ENCODE measurements at places on chromosomes 7 and 10.
A peak's percentile ranks its signal among the peaks of the same experiment; 100 is the strongest.

DNA sequence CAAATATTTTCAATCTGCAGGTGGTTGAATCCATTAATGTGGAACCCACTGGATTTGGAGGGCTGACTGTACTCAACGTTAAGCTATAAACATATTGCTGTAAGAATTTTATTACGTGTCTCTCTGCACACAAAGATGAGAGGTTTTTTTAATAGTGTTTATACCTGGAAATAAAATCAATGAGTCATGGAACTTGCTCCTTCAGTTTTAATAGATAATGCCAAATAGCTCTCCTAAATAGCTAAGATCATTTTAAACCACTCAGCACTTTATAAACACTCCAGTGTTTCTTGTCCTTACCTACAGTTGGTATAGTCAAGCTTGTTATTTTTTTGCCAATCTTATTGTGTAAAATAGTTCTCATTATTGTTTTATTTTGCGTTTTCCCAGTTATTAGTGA lies 455.6 kb upstream of the FZD8 start:
- no peak for DNase-seq

- no peak for DNase-seq
Measured at GRCh38 chr7:69776611-69777010, 178.3 kb downstream of the AUTS2 start.

- peak; percentile 32 for DNase-seq
Measured at GRCh38 chr7:106283831-106284713, 711 bp downstream of the NAMPT start.

DNA sequence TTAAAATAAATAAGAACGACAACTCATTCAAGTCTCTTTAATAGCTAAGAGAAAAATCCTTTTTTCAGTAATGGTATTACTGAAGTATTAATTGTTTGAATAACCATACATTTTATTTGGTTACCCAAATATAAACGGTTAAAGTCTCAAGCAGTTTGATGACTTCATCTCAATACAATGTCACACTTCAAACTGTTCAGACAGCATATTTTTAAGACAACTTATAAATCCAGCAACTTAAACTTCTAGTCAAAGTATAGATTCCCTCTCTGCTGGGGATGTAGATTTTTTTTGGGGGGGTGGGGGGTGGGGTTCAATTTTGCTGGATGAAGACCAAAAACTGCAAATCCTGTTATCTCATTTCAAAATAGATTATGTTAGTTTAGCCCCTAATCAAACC lies 42.0 kb downstream of the GNA12 start:
- DNase-seq: no peak

GRCh38 chr10:70404036-70404786 lies at the start of gene EIF4EBP2:
Gene EIF4EBP2, plus strand, starts transcription at chr10:70404145. Its CDS starts 257 bp downstream, at chr10:70404402.
- no peak for DNase-seq

DNA sequence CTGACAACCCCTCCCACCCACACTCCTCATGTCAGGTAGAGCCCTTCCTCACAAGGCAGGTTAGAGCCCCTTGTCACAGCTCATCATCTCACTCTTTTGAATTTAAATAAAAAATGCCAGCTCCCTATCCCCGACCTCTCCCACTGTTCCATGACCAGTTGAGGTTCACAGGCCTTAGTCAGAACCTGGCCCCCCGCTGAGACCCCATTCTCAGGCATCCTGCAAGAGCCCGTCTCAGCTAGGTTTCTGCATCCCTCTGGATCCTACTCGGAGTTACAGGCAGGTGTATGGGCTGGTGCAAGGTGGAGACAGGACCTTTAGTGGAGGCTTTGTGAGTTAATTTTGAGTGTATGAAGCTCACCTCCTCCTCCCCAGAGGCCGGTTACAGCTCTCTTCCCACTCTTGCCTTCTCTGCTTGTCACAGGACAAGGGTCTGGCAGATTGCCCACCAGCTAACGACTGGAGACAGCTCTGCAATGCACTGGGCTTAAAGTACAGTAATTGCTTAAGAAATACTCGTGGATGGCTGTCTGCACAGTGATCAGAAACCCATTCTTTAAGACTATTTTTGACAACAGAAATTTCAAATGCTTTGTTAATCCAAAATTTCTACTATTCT lies 394.9 kb upstream of the DPP6 start:
- DNase-seq: no peak

DNA sequence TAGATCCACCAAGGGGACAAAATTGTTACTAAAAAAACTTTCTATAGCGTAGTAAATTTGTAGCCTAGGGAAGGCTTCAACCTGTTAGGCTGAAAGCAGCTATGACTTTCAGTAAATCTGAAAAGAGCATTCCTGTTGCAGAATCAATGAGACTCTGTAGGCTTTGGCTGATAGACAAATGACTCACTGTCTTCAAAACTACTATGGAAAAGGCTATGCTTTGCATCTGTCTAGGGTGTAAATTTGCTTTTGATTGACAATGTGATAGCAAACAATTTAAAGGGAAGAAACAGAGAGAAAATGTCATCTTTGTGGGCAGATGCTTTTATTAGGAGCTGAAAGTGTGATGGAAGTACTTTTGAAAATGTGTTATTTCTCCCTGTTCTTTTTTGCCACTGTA lies 60.6 kb downstream of the ARL5B start:
- no peak for DNase-seq

DNA sequence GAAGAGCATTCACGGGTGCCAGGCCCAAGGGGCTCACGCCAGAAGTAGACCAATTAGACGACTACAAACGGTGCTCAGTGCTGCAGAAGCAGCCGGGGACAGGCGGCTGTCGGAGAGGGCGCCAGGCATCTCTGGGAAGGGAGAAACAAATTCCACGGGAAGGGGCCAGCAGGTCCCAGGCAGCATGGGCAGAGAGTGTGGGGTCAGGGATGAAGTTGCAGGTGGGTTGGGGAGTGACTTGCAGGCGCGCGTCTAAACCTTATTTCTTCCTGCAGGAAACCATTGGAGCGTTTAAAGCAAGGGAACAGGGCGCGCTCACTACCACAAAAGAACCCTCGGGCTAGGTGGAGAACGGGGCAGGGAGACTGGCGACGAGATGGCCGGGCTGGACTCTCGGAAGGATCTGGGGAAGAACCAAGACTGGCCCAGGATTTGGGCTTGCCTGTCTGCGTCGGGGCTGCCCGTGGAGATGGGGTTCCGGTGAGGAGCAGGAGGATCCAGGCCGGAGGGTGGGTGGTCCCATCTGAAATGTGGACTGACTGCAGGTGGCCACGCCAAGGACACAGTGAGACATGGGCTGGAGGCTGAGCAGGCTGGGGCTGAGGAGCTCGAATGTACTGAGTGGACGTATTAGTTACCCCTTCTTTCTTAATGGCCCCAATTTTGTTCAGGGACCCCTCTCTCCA lies 116.3 kb upstream of the DIP2C start:
- DNase-seq: no peak

- DNase-seq: no peak
Measured at GRCh38 chr10:11209830-11210181, 192.1 kb downstream of the CELF2 start.

GRCh38 chr7:158032561-158033115 lies 555.0 kb downstream of the PTPRN2 start:
- DNase-seq: no peak

- DNase-seq: no peak
Measured at GRCh38 chr7:44987996-44988395, 9.2 kb upstream of the MYO1G start.

GRCh38 chr10:24929056-24929544 lies 23.3 kb downstream of the PRTFDC1 start:
- DNase-seq: no peak

DNA sequence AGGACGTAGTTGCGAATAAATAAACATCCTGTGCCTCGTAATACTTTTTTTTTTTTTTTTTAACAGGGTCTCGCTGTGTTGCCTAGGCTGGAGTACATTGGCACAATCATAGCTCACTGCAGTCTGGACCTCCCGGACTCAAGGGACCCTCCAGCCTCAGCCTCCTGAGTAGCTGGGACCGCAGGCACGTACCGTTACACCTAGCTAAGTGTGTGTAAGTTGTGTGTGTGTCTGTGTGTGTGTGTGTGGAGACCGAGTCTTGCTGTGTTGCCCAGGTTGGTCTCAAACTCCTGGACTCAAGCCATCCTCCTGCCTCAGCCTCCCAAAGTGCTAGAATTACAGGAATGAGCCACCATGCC lies 573 bp upstream of the PON2 start:
- DNase-seq: no peak
